ENCODE measurements at places on chromosomes 7 and 10. TPM values are rescaled to one million over a fixed set of nuclear protein-coding genes. Genes with fewer than 3 reads are reported as not detected.

Gene HTR7
- total RNA-seq = 0.37 TPM

Gene GHRHR
- not detected for total RNA-seq

Gene SORCS1
- total RNA-seq = not detected

Gene SNCG
- 9.2 TPM for total RNA-seq

Gene CAMK1D
- 3.7 TPM for total RNA-seq

Gene STN1
- 46.7 TPM for total RNA-seq

Gene PAX2
- total RNA-seq = not detected
